ENCODE measurements at places on chromosomes 16 and 17. TPM values are rescaled to one million over a fixed set of nuclear protein-coding genes. Genes with fewer than 3 reads are reported as not detected.

The PLA2G10 gene
- total RNA-seq, result not detected

GRCh38 chr17:48625495-48626244 is 488 bp downstream of the HOXB9 start:
- no peak for DNase-seq

GRCh38 chr17:59289981-59290301 is 41.5 kb upstream of the YPEL2 start:
- no peak for DNase-seq

GRCh38 chr16:66886914-66887313 is 6.6 kb downstream of the PDP2 start:
- no peak for DNase-seq

- no peak for DNase-seq
These were observed 3.6 kb downstream of the SDK2 start for GRCh38 chr17:73640691-73641090.

Data from posterior vena cava (tissue), 2 donors.